GM19239 (cell line): ENCODE measurements at places on chromosomes 12 and 14.

DNA sequence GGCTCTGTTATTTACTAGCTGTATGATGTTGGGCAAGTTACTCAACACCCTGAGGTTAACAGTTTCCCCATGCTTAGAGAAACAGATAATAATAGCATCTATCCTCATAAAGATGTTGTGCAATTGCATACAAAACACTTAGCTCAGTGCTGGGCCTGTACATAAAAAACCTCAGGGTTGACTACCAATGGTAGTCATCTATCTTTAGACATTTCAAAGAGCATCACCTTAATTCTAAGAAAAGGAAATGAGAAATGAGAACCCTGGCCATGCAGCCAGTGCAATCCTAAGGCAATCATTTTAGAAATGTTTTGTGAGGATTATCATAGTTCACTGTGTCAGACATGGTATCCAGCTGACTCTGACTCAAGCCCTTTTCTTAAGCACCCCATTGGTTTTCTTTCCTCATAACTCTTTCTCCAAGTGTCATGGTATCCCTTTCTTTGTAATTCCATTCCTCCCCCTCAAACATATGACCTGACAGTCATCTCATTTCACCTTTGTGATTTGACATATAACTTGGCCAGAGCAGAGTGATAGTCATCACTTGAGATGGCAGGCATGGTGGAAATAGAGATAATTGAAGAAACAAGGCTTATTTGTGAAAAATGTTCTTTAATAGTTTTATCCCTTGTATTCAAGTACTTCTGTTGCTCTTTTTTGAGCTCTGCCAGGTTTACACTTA is 29.5 kb upstream of the OSBPL8 start:
- DNase-seq: no peak

GRCh38 chr12:95014554-95014953 is 11.1 kb upstream of the NDUFA12 start:
- DNase-seq: no peak

GRCh38 chr12:93130366-93131054 is 201.4 kb upstream of the EEA1 start:
- no peak for DNase-seq

DNA sequence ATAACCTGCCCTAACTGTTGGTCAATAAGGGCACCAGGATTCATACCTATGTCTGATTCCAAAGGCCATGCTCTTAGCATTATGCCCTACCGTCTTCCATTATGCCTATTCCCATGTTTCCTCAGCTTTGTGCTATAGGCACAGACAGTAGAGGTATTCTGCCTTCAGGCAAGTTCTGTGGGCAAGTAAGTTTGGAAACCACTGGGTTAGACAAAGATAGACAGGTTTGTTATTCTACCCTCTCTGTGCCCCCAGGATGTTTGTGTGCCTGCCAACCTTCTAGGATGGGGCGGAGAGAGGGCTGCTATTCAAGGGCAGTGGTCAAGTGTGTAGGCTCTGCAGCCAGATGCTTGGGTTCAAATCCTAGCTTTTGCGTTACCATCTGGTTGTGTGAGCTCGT is 4.6 kb downstream of the RAPGEF3 start:
- DNase-seq: no peak

GRCh38 chr12:47073951-47074350 is 5.5 kb upstream of the PCED1B start:
- no peak for DNase-seq

- DNase-seq: no peak
Measured at GRCh38 chr14:56292970-56293369, 174.8 kb downstream of the PELI2 start.

DNA sequence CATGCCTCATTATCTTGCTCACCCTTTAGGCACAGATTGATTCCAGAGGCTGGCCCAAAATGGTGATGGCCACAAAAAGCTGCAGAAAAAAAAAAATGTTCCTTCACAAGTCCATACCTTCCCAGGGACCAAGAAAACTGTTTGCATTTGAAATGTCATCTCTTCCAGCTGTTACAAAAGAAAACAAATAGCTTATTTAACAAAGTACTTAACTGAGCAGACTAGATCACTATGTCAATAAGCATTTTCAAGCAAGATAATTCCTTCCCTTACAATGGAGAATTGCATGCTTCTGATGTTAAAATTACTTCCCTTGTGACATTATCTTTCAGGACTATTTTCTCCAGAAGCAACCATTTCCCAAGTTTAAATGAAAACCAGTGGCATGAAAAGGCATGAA is 377.9 kb upstream of the KITLG start:
- no peak for DNase-seq

DNA sequence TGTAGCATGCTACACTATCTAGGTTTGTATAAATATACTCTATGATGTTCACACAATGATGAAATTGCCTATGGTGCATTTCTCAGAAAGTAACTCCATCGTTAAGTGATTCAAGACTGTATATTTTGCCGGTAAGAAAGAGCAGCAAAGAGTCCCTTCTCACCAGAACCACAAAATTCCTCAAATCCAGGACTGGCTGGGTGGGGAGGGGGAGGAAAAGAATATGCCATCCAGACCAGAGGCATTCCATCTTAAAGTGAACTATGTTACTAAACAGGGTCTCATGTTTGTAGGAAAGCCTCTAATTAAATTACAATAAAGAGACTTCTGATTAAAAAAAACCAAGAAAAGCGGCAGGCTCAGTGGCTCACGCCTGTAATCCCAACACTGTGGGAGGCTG is 11.5 kb downstream of the UBE2N start:
- no peak for DNase-seq

GRCh38 chr12:78290606-78291345 is 460.1 kb downstream of the NAV3 start:
- no peak for DNase-seq

GRCh38 chr14:24297190-24297964 is 2.2 kb downstream of the DHRS1 start:
- no peak for DNase-seq

- no peak for DNase-seq
Measured at GRCh38 chr12:85642288-85642687, 193.9 kb downstream of the RASSF9 start.

DNA sequence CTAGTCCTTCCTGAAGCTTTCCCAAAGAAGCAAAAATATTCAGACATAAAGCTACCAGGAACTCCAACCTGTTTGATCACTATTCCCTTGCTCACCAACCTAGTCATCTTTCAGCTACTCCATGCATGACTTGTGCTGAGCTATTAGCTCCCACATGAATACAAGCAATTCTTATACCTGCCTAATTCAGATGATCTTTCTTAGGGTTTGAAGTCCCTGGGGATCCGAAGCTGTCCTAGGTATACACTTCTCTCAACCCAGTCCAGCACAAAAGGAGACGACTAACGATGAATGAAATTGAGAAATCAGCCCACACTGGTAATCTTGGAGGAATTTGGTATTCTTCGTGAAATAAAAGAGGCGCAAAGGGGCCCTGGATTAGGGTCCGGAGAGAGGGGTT is 631 bp upstream of the PTGR2 start:
- DNase-seq: no peak

DNA sequence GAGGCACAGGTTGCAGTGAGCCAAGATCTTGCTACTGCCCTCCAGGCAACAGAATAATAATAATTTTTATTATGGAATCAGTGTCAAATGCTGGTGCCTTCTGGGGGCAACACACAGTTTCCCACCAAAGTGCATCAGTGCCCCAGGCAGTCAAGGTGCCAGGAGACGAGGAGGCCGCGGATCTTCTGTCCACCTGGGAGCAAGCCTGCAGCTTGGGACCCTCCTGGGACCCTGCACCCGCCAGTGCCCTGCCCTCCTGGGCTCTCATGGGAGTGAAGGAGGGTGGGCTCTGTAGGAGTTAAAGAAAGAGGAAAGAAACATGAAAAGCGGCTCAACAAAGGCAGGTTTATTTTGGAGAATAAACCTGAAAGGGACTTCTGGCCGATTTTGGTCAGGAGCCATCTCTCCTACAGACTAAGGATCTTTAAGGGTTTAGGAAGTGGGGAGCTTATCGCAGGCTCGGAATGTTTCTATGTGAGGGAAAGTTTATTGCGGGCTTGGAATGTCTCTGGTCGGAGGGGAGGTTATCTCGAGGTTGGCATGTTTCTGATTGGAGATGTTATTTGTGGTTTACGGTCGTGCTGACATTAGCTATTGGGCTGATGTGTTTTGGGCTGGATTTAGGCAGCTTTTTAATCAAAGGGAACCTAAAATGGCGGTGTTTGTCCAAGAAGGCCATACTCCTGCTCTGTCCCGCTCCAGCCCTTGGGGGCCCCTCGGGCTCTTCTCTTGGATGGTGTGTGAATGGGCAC is 1.1 kb upstream of the ASPG start:
- peak; percentile 16 for DNase-seq

DNA sequence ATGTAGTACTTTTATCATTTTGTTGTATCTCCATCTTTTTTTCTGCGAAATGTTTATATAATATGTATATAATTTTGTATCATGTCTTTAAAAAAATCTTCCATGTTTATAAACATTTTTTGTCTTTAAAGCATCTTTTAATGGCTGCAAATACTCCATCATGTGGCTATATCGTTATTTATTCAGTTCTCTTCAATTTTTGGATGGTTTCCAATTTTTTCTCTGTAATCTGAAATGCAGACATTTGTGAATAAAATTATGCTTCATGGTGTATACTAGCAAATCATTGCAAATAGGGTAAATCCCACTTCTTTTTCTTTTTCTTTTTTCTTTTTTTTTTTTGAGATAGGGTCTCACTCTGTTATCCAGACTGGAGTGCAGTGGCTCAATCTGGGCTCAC is 54.0 kb downstream of the CPSF2 start:
- DNase-seq: no peak

DNA sequence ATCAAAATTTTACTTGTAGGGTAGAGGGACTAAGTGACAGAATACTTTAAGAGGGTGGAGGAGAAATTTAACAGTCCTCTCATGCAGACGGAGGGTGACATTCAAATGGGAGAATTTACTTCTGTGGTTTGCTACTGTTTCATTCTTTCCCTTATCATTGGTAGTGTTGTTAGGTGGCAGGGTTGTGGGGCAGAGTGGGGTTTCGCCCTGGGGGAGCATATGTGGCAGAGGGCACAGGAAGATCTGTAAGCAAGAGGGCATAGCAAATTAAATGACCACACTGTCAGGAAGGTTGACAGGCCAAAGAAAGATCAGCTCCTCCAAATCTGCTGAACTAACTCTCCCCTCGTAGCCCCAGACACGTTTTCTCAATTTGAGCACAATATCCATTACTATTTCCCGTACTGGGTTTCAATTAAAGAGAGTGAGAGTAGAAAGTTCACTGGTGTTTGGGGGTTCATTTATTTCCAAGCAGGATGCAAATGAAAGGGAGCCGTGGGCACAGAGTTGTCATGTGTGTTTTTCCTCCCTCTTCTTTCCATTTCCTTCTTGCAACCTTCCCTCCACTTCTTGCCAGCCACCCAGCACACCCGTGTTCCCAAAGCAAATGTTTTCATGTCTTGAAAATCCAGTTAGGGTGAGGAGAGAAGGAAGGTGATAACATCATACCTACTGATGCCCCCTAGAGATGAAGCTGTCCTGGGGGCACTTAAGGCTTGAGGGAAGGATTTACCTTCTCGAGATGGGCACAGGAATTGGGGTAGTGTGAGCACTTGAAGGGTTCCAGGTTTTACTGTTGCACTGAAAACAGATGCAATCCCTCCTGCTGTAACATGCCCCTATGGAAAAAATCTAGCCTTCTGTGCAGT is 6.5 kb upstream of the TBX3 start:
- no peak for DNase-seq

GRCh38 chr14:101257551-101257950 is 303.7 kb upstream of the DIO3 start:
- no peak for DNase-seq

- no peak for DNase-seq
Measured at GRCh38 chr14:23301969-23302289, 730 bp downstream of the PPP1R3E start.

- peak; percentile 62 for DNase-seq
Measured at GRCh38 chr14:76767681-76768656, 6.7 kb downstream of the VASH1 start.

GRCh38 chr12:49945394-49946080 is 5.0 kb upstream of the AQP2 start:
- peak; percentile 89 for DNase-seq

DNA sequence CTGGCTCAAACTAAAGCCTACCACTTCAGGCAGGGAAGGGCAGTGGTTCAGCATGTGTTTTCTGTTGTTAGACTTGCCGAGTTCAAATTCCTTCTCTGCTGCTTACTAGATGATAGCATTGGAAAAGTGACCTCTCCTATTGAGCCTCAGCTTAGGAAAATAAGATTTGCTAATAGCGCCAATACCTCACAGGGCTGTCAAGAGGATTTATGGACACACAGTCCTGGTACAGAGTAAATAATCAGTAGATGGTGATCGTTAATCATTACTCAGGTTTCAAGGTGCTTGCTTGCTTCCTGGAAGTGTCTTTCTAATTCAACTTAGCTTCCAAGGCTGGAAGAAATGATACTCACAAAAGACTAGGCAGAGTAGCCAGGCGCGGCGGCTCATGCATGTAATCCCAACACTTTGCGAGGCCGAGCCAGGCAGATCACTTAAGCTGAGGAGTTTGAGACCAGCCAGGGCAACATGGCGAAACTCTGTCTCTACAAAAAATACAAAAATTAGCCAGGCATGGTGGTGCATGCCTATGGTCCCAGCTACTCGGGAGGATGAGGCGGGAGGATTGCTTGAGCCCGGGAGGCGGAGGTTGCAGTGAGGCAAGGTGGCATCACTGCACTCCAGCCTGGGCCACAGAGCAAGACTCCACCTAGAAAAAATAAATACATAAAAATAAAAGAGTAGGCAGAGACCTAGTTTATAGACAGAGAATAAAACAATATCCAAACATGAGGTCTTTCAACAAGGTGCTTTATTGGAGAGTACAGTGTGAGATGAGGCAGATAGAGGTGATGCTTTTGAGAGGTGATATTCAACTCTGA is 6.0 kb downstream of the PLA2G1B start:
- DNase-seq: no peak

- DNase-seq: no peak
Measured at GRCh38 chr12:20289520-20289919, 78.8 kb upstream of the PDE3A start.

DNA sequence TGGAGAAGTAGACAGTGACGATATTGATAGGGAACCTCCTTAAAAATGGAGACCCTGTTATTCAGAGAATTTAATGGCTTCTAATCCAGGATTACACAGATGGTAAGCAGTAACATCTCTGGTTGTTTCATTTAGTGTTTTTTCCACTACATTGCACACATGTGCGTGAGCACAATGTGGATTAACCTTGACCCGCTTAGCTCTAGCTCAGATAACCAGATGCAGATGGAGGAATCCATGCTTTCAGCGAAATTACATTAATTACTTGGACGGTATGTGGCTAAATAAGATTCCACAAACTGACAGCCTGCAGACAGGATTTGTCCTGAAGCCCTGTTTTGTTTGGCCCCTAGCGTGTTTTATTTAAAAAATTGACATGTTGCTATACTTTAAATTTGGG is 378.4 kb downstream of the CCDC91 start:
- DNase-seq: no peak

- peak; percentile 90 for DNase-seq
Measured at GRCh38 chr12:49060237-49061156, at the start of gene KMT2D. KMT2D (minus strand) TSS chr12:49060794; CDS start chr12:49055324, 5,470 bp downstream.

- no peak for DNase-seq
Measured at GRCh38 chr12:52526511-52526951, 6.3 kb upstream of the KRT5 start.

- DNase-seq: no peak
Measured at GRCh38 chr12:80299219-80299618, 144.8 kb upstream of the PTPRQ start.
